ENCODE measurements at places on chromosomes 5 and 9. TPM values are rescaled to one million over a fixed set of nuclear protein-coding genes. Genes with fewer than 3 reads are reported as not detected.

The ENTPD8 gene
- total RNA-seq, result not detected

The BRINP1 gene
- total RNA-seq, result not detected

The KIF2A gene
- total RNA-seq, result 26.4 TPM

The RMRP gene
- 23,421 TPM for total RNA-seq

Data from PC-3 (cell line).